ENCODE measurements at places on chromosomes 2 and 18.

DNA sequence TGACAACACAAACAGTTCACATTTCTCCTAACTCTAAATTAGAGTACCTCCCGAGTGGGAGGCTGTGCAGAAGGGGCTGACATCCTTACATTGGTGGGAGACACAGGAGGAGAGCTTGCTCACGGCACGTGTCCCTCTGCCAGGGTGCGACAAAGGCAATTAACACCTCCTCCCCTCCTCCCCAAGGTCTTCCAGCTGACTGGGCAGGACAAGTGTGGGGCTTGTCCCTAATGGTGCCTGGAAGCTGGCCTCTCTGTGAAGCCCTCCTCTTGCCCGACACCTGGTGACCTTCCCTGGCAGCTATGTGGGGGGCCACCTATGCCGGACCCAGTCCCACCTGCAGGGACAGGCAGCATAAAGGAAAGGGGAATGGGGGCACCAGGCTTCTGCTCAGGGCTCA, 57.0 kb downstream of the FAM168B start:
- DNase-seq = no peak

DNA sequence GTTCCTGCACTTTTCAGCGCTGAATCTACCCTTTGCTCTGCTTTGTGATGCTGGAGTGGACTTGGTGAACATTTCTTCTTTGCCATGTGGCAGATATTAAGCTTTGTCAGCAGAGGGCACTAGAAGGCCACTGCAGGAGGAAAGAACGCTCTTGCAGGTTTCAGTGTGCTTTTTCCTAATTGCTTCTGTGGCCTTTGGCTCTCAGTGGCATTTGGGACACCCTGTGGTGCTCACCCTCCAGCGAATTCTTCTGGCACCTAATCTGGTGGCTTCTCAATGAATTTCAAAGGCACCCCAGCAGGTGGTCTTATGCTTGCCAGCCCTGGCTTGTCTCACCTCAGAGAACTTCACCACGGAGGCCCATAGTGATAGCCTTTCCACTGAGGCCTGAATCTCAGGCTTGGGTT, 146.7 kb downstream of the MYO3B start:
- DNase-seq = no peak

- no peak for DNase-seq
Measured at GRCh38 chr2:209314653-209315052, 109.2 kb upstream of the MAP2 start.

- DNase-seq = no peak
Measured at GRCh38 chr2:31517442-31518203, 63.1 kb downstream of the SRD5A2 start.

DNA sequence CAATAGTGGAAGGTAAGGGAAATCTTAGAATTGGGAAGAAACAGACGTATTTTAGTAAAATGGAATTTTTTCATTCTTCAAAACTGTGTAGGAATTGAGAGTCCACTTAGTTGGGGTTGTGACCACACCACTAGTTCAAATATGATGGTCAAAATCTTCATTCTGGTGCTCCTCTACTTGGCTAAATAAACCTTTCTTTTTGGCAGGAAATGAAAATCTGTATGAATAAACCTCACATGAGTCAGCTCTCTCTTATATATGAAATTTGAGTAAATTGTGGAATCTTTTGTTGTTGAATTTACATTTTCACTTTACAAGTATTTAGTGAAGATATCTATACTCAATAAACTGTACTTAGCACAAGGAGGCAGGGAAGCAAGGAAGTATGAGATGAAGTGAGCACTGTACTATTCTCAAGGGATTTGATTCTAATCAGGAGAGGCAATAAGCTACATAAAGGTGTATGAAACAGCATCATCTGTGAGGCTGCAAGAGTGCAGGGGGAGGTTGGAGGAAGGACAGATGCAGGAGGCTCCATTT, 20.5 kb downstream of the IL18R1 start:
- DNase-seq = no peak

GRCh38 chr2:30180226-30180625, 33.4 kb downstream of the YPEL5 start:
- no peak for DNase-seq

Data from urinary bladder (tissue), 4 donors.